HAP-1 (cell line): ENCODE measurements at places on chromosomes 1 and 21.
A peak's percentile ranks its signal among the peaks of the same experiment; 100 is the strongest.

DNA sequence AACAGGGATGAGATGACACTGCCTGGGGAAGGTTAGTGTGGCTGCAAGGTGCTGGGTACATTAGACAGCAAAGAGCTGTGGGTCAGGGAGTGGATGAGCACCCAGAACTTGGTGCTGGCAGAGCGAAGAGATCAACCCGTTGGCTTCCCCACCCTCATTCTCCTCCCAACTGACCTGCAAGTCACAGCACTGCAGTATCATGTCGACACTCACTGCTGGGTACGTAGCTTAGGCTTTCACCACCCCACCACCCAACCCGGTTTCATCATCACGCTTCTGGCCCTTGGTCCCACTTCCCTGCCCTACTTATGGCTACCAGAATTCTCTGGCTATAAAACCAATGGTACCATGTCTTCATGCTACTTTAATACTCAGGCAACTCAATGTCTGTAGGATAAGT, 73.6 kb upstream of the LYST start:
- no peak for DNase-seq

DNA sequence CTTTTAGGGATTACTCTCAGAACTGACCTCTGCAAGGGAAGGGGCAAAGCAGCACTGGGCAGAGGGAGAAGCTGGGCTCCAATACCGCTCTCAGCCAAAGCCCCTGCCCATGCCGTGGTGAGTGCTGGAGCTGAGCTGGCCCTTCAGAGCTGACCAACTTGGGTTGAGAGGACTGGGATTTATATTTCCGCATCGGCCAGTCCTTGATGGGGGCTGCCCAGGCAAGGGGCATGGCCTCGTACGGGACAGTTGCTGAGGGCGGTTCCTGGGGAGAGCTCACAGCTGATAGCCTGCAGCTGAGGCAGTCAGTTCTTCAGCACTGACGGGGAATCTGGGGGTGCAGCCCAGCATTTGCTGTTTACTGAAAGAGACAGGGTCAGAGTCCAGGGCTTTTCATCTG, 8.0 kb downstream of the HUNK start:
- DNase-seq: no peak

DNA sequence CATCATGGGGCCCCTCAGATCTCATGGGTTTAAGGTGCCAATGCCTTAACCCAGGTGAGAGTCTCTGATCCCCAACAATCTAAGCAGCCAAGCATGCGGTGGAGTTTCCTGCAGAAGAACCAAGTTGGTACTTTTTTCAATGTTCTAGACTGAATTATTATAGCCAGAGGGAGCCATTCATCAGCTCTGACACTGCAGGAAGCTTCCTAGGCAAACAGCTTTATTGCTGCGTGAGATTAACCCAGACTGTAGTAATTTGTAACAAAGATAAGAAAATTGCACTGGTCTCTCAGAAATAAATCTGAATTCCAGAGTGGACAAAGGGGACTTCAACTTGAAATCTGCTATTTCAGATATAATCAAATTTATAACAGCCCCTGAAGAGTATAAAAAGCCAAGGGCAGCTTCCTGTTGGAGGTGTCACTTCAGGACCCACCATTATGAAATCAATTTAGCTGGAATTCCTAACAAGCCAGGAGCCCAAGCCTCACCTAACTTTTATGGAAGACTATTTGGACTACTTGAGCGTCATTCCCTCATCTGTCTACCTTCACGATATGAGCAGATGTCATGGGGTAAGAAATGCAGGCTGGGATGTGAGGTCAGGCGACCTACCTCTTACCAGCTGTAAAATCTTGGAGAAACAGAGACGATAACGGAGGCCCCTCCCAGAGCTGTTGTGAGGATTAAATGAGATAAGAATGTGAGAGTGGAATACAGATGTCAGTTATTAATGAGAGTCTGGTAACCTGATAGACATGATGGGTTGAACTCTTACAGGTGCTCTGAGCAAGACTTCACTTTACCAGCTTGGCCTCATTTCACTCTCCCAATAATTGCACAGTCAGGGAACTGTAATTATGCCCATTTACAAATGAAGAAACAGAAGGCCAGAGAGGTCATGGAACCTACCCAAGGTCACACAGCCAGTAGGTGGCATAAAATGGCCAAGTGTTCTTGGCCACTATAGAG, 135.1 kb downstream of the RRAGC start:
- no peak for DNase-seq

- no peak for DNase-seq
These were observed 217.1 kb downstream of the KCNJ6 start for GRCh38 chr21:37699024-37699775.

GRCh38 chr1:156281693-156282478, 739 bp downstream of the SMG5 start:
- DNase-seq: peak; percentile 36

DNA sequence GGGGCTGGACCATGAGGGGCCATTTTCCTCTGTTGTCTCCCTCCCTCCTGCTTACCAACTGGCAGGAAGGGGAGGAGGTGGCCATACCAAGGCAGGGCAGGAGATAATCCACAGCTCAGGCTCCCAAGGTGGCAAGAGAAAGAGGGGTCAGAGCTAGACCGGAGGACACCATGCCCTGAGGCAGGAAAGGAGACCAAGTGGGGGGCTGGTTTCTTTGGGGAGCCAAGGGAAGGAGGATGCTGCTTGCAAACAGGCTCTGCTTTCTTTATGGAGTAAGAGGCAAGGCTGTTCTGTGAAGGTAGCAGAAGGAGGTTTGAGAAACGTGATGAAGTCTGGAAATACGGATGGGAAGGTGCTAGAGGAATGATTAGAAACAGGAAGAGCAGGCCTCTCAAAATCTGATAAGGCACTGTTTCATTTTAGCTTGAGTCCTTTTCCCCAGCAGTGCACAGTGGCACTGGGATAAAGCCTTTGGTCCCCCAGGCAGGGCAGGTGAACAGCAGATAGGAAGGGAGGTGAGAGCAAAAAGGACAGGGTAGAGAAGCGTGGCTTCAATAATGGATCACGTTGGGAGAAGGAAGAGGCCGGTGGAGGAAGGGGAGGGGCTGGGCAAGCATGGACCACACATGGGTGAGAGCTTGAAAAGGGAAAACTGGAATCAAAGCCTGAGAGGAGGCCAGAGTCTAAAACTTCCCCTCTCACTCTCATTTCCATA, 44.2 kb upstream of the GALNT2 start:
- DNase-seq: no peak

- no peak for DNase-seq
These were observed 3.6 kb downstream of the PINK1 start for GRCh38 chr1:20636785-20637347.

GRCh38 chr1:100876291-100876690, 18.4 kb downstream of the EXTL2 start:
- no peak for DNase-seq

DNA sequence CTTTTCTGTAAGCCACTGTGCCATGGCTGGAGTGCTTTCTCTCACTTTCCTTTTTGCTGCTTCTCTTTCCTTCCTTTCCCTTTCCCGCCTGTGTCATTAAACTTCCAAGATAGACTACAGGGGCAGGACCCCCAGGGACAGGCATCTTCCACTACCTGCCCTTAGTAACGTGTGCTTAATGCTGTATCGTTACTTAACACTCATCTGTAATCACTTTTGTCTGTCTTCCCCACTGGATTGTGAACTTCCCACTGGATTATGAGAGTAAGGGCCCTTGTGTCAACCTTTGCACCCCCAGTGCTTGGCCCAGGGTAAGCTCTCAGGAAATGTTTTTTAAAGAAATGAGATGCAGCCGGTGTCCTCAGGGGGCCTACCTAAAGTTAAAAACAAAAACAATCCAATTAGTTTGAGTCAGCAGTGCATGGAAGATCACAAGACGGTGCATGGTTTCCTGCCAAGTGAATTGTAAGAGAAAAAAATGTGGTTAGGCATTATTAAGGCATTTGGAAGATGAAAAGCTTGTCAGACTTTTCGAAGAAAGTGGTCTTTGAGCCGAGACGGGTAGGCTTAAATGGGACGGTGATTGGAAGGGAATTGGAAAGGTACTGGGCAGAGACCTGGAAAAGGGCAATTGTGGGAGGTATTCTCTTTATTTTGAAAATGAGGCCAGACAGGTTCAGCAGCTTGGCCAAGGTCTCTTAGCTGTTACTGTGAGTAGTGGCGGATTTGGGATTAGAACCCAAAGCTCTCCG, 958 bp downstream of the LYPLAL1 start:
- DNase-seq: no peak

GRCh38 chr1:236850077-236850979, 55.2 kb downstream of the MTR start:
- no peak for DNase-seq

DNA sequence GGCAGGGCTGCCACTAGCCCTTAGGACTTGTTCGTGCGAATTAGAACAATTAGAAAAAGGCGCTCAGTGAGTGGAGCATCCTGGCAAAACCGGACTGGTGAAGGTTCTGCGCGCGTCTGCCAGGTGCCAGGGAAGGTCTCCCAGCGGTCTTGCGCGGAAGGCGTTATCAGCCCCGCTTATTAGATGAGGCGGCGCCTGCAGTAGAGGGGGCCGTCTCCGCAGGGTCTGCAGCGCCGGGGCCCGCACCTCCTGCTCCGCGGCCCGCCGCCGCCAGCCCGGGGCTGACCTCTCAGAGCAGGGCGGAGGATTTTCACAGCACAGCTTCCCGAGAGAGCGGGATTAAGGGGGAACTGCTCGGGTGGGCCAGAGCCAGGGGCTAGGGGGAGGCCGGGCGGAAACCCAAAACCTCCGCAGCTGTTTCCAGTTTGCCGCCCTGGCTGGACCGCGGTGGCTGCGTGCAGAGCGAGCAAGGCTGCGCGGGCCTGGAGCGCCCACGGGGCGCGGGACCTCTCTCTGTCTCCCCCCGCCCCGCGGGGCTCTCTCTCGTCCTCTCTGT, 155.2 kb downstream of the FOXD2 start:
- DNase-seq: no peak

GRCh38 chr1:119314001-119314796, 54.4 kb upstream of the HAO2 start:
- DNase-seq: no peak

- DNase-seq: no peak
These were observed 385.6 kb downstream of the HLX start for GRCh38 chr1:221264848-221265247.

- no peak for DNase-seq
These were observed 42.3 kb upstream of the NHLH2 start for GRCh38 chr1:115882913-115883902.

- DNase-seq: no peak
These were observed 11.9 kb upstream of the PDE9A start for GRCh38 chr21:42641311-42642218.

DNA sequence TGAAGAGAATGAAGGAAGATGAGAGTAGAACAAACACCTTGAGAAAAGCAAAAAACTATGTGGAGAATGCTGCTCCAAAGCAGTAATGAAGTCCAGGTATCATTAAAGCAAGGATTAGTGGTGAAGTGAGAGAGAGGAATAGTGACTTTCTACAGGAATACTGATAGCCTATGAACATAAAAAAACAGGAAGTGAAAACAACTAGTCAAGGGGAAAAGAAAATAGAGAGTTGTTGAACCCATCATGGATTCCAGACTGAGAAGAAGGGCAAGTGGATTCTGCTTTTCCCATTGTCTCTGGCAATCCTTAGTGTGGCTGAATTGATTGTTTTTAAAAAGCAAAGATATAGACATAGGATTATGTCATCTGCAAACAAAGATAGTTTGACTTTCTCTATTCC, 119.9 kb upstream of the LHX8 start:
- DNase-seq: no peak

DNA sequence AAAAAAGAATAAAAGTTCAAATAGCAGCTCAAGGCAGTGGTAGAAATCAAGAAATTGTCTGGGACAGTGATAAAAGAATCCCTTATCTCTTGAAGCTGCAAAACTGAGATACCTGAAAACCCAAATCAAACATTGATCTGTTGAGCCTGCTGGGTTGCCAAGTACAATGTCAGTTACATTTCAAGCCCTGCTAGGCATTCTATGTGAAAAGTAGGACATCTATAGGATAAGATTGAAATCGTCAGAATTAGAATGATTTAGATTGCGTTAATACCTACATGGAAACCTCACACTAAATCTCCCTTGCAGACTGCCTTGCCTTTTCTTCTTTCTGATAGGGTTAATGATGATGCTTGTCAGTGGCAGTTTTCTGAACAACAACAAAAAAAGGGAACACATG, 1684.4 kb upstream of the B3GALT2 start:
- no peak for DNase-seq

DNA sequence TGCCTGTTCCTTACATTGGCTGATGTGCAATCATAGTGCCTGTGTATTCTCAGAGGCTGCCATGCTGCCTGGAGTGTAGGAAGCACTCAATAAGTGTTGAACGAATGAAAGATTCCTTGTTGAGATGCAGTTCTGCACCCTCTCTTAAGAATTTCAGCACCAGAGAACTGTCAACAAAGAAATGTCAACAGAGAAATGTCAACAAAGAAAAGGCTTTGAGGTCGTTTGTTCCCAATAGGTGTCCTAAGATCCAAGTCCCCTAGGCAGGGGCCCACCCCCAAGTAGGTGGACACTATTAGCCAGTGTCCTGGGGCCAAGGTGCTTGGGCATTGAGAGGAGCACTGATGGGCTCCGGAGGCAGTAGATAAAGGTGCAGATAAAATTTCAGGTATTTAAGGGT, 12.6 kb downstream of the KCND3 start:
- no peak for DNase-seq

- DNase-seq: no peak
These were observed 55.9 kb downstream of the SEC16B start for GRCh38 chr1:177913762-177914540.

DNA sequence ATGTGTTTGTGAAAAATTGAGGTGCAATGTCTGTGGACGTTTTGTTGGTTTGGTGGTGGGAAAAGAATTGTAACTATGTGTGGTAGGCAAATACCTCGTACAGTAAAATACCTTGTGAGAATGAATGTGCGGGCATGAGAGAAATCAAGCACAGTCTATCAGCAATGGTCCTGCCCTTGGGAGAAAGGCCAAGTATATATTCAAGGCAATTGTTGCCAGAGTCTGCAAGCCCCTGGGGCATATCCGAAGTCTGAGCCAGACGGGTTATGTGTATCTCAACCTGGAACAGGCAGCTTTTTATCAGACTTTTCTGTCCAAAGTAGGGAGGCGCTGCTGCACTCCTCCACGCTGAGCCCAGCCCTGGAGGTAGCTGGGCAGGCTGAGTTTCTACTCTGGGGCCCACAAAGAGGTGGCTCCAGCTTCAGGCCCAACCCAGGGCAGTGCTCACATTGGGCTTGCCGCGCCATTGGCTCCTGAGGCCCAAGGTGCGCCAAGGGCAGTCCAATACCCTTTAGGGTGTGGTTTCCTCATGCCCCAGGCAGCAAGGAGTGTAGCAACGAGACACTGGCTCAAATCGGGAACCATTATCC, 9.4 kb upstream of the GNL2 start:
- no peak for DNase-seq

- DNase-seq: peak; percentile 73
These were observed 46.0 kb upstream of the IL12RB2 start for GRCh38 chr1:67261680-67262079.

GRCh38 chr1:6646499-6647148, 22.0 kb downstream of the THAP3 start:
- peak; percentile 59 for DNase-seq
